ENCODE measurements at places on chromosomes 11 and 22.

GRCh38 chr11:122578171-122578825 is 77.2 kb upstream of the UBASH3B start:
- DNase-seq: no peak

DNA sequence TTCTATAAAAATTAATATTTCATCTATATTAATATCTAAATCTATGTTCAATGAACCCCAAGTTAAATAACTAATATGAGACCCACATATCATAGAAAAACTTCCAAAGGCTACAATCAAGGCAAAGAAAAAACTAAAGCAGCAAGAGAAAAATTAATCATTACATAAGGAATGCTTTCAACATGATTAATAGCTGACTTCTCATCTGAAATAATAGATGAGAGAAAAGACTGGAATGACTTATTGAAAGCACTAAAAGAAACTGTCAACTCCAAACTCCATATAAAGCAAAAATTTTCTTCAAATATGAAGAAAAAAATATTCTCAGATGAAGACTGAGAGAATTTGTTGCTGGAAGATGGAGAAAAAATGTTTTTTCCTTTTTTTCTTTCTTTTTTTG is 13.0 kb downstream of the TRIM5 start:
- no peak for DNase-seq

- DNase-seq: no peak
Measured at GRCh38 chr22:19488884-19489843, 9.4 kb downstream of the CDC45 start.

DNA sequence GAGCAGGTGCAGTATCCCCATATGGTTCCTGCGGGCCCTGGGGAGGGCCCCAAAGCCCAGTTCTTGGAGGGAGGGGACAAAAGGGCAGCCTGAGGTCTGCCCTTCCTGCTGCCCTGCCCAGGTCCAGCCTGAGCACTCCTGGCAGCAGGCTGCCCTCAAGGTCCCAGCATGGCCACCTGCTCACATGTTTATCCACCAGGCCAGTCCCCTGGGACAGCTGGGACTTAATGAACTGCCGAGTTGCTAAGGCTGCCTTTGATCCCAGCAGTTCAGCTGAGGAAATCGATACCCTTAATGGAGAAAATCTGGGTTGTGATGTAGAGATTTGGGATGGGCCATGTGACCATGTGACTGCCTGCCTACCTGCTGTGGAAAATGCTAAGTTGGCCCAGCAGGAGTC is 146.2 kb downstream of the TRIM29 start:
- no peak for DNase-seq

DNA sequence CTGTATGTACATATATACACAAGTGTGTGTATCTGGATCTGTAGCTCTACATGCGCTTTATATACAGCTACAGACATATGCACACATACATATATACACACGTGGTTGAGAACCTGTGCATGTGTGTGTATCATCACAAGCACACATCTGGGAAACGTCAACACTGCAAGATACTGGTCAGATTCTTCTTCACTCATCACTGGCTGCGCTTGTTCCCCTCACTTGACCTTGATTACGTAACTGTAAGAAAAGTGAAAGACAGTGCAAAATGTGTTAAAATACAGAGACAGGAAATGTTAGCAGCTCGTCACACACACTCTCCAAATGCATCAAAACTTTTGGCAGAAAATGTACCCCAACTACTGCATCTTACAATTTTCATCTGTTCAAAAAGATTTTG is 51.9 kb upstream of the MN1 start:
- DNase-seq: no peak

DNA sequence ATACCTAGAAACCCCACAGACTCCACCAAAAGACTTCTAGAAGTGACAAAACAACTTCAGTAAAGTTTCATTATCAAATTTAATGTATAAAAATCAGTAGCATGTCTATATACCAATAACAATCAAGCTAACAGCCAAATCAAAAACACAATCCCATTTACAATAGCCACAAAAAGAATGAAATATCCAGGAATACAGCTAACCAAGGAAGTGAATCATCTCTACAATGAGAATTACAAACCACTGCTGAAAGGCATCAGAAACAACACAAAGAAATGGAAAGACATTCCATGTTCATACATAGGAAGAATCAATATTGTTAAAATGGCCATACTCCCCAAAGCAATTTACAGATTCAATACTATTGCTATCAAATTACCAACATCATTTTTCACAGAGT is 46.0 kb downstream of the PRCP start:
- no peak for DNase-seq

DNA sequence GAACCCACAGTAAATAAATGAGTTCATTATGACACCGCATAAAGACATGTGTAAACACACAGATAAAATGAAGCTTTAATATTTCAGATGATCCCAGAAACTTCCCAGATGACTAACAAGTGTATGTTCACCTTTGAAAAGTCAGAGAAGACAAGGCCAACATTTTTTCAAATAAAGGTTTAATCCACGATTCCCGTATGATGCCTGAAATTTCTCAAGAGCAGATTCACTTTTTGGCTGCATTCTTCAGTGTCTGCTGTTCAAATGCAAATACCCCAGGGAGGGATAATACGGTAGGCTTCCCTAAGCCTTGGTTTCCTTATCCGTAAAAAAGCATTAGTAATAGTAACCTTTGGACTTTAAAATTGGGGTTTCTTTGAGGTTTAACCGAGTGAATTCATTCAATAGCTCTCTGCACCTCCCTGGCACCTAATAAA is 62.5 kb downstream of the SYTL2 start:
- DNase-seq: no peak
